ENCODE measurements at places on chromosomes 5 and 9.

- no peak for DNase-seq
These were observed 139.3 kb downstream of the FBXL7 start for GRCh38 chr5:15639288-15639687.

GRCh38 chr5:97980291-97980690 is 793.2 kb upstream of the RGMB start:
- DNase-seq: no peak

DNA sequence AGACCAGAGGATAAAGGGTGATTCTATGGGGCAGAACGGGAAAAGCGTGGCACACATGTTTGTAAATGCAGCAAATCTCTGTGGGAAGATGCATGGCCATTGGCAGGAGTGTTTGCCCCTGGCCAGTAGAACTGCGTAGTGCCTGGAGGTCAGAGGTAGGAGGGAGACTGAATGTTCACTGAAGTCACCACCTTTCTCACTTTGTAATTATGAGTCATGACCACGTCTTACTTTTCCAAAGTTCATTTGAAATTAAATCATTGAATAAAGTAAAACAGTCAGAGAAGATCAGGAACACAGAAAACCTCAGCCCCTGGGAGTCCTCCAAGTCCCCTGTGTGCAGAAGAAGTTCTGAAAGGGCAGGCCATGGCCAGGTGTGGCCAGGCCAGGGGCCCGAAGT is 4.6 kb downstream of the PTGES start:
- DNase-seq: no peak

GRCh38 chr5:31916327-31916726 is 257.8 kb downstream of the GOLPH3 start:
- no peak for DNase-seq

DNA sequence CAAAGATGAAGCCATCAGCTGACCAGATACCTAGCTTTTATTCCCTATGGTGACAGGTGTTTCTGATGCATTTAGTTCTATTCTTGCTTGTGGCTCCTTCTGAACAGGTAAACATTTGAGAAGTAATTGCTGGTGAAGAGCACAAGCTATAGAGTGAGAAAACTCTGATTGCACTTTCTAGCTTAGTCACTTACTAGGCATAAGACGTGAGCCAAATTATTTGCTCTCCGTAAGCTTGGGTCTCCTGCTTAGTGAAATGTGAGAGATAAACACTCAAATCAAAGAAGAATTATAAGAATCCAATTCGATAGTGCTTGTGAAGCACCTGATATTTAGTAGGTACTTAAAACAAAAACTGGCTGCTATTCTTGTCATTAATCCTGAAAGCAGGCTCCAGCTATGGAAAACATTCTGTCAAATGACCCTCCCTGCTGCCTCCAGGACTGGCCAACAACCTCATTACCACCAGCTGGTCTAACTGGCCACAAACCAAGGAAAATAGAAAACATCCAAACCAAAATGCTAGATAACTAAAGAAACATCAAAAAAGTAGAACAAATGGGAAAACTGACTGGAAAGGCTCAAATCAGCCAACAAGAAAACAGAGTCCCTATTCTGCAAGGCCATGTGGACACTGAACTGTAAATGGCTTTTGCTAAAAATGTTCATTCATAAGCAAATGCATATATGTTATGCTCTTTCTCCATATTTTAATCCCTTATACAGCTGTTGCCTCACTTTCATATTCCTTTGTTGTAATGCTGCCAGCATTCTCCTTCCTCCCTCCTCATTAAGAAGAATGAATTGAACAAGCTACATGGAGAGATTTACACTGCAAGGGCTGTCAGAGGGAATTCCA is 616.1 kb downstream of the DTWD2 start:
- DNase-seq: no peak

- DNase-seq: peak; percentile 62
These were observed 22.3 kb downstream of the PSMB7 start for GRCh38 chr9:124392871-124393460.

DNA sequence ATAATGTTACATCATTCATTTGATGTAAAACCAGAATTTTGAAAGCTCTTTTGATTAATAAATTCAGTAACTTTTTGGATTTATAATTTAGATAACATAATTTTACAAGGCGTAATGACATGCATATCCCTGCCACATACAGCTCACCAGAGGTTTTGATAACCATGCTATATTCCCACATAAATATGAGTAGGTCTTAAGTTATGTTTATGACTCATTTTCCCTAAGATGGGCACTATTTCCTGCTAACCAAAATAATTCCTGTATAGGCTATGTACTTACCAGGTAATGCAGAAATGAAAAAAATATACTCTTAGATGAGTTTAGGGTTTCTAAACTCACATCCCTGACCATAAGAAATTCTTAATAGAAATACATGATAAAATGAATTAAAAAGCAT is 93.9 kb upstream of the EDIL3 start:
- DNase-seq: no peak

DNA sequence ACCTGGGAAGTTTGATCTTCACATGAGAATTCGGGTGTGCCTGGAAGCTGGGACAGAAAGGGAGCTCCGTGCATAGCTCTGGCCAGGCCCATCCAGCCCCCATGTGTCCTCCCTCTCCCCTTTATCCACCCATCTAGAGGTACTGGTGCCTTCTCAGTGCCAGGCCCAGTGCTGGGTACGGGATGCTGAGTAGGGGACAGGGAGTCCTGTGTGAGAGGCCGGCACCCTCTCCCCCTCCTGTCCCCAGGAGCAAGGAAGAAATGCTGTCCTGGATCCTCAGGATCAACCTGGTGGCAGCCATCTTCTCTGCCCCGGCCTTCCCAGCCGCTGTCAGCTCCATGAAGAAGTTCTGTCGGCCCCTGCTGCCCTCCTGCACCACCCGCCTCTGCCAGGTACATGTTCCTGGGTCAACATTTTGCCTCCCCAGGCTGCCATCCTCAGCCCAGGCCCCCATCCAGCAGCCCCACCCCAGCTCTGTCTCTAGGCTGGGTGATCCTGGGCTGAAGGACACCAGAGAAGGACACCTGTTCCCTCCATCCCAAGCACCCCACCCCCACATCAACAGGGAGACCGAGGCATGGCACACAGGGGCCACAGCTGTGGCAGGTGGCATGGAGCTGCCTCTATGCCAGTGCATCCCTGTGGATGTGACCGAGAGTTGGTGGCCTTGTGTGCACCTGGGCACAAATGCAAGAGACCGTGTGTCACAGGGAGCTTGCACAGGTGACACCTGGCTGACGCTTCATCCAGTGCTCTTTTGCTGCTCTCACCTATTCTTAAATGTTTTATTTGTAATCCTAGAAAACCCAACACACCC is 43.0 kb downstream of the PSD2 start:
- no peak for DNase-seq

DNA sequence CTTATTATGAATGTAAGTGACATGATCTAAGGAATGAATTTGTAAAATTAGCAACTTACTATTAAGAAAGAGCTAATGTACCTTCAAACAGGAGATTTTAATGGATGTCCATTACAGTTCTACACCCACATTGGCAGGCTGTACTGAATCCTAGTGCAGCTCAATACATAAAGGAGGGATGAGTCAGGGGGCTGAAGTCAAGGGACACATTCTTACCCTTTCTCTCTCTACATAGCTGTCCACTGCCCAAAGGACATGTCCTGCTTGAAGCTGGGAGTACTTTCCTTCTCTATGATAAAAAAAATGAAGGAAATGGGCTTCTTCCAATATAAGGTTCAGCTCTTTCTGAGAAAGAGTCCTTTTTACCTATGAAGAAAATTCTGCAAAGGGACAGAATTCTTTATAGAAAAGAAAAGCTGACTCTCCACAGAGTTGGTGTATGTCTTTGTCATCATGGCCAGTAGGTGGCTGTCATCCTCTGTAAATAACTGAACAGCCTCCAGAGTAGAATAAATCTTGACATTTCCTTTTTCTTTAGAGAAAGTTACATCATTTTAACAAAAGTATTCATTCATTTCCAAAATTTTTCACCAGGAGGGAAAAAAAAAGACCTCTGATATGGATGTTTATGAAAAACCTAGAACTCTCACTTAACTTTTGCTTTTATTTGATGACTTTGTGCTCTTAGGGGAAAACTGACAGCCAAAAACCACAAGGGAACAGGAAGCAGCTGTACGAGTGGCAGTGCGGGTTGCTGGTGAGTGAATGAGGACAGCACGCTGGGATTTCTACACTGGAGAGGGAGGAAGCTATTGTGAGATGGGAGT is 13.1 kb upstream of the IFNA14 start:
- peak; percentile 10 for DNase-seq

DNA sequence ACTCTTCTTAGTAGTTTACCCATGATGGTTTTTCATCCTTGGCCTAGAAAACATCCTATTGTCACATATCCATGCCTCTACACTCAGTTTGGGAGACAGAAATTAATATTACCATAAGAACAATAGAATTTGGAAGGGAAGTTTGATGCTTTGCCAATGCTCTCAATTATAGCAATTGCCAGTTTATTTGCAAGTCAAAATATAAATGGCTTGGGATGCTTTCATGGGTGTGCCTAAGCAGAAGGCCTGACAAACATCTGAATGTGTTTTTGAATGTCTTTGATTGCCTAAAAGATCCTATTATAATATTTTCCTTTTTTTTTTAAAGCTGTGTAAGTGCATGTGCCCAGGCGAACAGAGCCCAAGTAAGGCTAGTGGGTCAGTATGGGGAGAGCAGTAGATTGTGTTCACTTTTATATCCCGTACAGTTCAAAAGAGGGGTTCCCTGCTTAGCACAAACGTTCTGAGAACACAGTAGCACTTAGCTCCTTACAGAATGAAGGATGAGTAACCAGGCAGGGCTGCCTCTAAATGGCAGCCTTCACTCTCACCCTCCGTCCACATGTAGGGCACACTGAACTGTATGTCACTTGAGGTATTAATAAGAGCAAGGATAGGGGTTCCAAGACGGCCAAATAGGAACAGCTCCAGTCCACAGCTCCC is 56.0 kb upstream of the AGXT2 start:
- no peak for DNase-seq

DNA sequence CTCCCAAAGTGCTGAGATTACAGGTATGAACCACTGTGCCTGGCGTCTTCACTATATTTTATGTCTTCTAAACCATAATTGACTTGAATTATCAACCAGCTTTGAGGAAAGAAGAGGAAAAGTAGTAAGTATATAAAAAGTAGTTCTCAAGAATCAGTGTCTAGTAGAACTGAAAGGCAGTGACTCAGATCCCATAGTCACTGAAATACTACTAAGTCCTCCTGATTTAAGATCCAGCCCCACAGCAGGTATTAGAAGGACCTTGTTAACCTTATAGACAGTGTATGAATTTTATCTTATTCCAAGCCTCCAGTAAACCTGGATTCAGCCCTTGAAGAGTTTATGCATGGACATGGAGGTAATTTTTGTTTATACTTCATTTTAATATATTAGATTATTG is 31.5 kb downstream of the LNPEP start:
- DNase-seq: no peak

- DNase-seq: peak; percentile 48
These were observed 107.7 kb downstream of the TENT4A start for GRCh38 chr5:6820851-6821479.

DNA sequence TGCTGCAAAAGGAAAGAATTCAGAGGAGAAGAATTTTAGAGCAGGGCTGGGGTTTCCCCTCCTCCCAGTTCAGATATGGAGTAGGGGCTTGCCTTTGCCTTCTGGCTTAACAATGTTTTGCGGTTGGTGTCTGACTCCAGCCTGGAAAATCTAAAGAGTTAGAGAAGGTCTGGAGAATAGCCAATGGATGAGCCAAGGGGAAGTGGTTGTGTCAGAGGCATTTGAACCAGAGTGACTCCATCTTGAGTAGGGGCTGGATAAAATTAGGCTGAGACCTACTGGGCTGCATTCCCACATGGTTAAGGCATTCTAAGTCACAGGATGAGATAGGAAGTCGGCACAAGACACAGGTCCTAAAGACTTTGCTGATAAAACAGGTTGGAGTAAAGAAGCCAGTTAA is 133.7 kb downstream of the DIRAS2 start:
- no peak for DNase-seq

DNA sequence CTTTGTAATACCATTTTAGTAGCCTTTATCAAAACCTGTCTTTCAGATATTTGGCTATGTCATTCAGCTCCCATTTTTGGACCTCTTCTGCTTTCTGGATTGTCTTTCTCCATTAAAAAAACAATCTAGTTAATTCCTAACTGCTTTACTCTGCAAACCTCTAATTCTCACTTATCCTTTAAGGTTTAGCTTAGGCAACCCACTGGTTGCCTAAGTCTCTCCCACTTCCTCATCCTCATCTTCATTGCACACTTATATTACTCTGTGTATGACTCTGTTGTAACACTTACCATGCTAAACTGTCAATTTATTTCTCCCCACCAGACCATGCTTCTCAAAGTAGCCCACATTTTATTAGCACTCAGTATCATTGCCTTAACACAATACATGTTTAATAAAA is 205.0 kb upstream of the DMRTA1 start:
- no peak for DNase-seq

- peak; percentile 62 for DNase-seq
These were observed 21.5 kb downstream of the SHB start for GRCh38 chr9:38047301-38048251.

DNA sequence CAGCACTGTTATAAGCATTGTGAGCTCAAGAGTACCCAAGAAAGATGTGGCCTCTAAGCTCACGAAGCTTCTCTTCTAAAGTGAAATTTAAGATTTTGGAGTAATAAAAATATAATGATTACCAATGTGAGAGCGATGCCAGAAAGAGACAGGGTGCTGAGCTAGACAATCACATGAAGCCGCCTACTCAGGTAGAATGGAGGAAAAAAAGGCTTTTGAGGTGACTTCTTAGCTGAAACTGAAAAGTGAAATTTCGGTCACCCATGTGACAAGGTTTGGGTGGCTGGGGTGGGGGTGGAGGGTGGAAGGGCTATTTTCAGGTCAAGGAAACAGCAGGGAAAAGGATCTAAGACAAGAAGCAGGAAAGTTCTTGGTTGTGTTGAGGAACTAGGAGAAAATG is 388.2 kb upstream of the WWC1 start:
- no peak for DNase-seq

DNA sequence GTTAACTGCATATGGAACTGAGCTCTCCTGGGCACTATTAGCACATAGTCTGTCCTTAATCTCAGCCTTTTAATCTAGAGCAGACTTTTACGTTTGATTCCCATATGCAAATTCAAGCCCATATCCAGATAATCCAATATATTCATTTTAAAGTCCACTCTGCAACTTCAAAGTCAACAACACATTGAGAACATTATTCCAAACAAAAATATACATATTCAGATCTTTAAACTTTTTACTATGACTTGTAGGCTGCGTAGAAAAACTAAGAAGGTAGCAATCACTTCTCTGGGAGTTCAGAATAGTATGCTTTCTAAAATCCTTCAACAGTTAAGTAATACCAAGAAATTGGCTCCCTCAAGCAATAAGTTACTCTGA is 499.4 kb downstream of the SPATA31D1 start:
- DNase-seq: no peak

- DNase-seq: no peak
These were observed 134.6 kb downstream of the PIK3R1 start for GRCh38 chr5:68350176-68350575.

- DNase-seq: no peak
These were observed 12.8 kb upstream of the PANK3 start for GRCh38 chr5:168592014-168592368.

DNA sequence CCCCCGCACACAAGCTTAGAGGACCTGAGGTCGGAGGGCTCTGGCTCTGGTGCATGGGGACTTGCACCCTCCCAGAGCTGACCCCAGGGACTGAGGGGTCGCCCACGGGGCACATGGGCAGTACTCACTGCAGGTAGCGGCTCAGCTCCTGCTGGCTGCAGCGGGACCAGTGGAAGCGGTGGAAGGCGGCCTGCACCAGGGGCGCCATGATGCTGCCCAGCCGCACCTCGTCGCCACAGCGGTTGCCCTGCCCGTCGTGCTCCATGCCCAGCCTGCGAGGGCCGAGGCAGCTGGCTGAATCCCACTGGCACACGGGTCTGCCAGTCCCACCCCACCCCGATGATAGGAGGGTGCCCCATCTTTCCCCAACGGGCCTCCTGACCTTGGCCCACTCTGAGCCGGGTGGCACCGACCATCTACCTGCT is 93.8 kb downstream of the ZNF354C start:
- no peak for DNase-seq
